Mammary epithelial cell (primary cell): ENCODE measurements at places on chromosomes 13 and 19.

- DNase-seq = no peak
These were observed 72.4 kb downstream of the COL4A1 start for GRCh38 chr13:110234532-110234931.

DNA sequence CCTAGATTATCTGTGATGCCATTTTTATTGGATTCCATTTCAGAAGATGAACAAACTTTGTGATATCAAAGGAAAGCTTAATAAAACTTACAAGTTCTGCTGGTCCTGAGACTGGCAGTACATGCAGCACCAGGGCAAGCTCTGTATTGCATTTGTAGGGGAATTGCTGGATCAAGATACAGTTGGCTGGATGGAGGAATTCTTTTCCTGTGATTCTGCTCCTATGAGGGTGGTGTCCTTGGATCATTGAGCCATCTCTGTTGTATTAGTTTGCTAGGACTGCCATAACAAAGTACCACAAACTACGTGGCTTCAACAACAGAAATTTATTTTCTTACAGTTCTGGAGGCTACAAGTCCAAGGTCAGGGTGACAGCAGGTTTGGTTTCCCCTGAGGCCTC lies 33.9 kb upstream of the CSNK1A1L start:
- no peak for DNase-seq

- DNase-seq = no peak
These were observed 7.2 kb downstream of the AP3D1 start for GRCh38 chr19:2144190-2144589.

GRCh38 chr19:4633140-4633967 lies 6.0 kb upstream of the TNFAIP8L1 start:
- peak; percentile 84 for DNase-seq

DNA sequence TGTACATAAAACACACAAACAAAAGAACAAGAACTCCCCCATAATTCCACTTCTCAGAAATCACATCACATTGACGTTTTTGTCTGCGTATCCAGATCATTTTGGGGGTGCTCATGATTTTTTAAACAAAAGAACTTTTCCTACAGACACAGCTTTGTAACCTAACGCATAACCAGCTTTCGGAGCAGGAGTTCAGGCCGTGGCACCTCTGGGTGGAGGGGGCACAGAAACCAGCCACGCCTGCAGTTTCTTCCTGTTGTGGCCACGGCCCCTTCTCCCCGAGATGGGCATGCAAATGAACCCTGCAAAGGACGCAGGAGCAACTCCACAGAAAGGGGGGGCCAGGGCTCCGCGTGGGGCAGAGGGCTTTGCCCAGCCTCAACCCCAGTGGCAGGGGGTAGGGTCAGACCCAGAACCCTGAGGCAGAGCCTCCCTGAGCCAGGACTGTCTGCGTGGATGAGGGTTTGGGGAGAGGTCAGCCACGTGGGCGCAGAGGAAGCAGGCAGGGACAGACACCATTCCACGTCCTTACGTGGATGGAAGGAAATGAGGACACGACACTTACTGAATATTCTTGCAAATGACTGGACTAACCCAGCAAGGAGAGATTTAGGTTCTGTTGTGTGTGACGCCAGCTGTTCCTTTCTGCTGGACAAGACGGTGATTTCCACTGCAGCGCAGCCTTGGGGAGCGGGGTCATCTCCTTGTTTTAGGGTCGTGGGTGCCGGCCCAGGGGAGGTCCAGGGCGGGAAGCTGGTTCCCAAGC lies 64.4 kb downstream of the RASA3 start:
- DNase-seq = no peak

GRCh38 chr13:103243495-103243894 lies 177.3 kb upstream of the SLC10A2 start:
- peak; percentile 68 for DNase-seq

DNA sequence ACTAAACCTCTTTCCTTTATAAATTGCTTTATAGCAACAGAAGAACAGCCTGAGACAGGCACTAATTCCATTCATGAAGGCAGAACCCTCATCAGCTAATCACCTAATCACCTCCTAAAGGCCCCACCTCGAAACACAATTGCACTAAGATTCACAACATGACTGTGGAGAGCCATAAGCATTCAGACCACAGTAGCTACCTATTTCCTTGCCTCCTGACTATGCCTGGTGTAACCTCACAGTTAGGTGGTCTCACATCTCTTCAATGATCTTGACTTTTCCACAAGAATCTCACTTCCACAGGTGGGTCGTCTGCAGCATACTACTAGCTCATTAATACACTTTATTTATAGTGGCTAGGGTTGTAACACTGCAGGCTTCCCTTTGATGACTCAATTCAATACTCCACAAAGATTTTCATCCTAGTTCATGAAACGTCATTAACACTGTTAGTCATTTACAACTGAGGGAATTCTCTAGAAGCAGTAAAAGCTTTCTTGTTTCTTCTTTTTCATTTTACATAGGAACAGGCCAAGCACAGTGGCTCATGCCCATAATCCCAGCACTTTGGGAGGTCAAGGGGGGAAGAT lies 27.1 kb downstream of the STK24 start:
- peak; percentile 40 for DNase-seq

DNA sequence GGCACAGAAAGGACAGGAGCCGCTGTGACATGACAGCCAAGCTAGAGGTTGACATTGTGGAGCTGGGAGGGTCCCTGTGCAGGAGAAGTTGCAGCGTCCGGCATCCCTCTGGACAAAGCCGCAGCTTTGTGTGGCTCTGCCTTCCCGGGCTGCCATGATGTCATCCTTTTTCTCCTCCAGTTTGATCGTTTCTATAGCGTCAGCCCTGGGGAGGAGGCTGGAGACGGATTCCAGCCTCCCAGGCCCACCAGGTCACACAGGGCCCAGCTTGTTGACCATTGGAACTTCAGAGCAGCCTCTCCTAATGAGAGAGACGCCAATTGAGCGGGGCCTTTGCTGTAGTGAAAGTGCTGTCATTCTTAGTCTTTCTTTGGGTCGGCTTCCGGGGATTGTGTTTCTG lies 3.8 kb upstream of the KCNJ14 start:
- no peak for DNase-seq

GRCh38 chr13:97376981-97377380 lies 57.0 kb upstream of the RAP2A start:
- no peak for DNase-seq

DNA sequence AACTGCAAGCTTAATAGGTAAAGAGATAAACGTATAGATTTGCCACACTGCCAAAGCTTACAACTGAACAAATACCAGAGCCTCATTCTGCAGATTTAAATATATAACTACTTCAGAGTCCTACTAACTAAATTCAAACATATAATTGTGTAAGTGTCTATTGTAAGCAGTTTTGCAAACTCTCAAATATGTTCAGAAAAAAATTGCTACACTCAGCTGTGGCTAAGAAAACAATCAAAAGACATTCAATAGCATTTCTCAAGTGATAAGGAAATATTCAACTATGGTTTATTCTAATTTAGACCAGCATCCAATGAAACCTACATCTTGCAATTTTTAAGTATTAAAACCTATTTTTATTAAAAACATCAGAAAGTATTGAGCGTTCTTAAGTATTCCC lies 202.4 kb downstream of the KCTD12 start:
- no peak for DNase-seq

DNA sequence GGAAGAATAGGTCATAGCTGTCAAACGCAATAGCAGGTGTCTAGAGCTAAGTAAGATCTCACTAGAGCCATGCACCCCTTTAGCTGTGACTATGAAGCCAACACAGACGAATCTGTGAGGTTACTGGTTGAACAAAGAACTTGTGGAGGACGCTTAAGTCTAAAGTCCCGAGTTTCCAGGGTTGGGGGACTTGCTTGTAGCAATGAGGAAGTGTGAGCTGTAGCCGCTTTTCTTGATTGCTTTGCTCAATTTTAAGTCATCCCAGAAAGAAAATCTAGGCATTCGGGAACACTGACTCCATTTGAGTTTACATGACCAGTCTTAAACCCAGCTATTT lies 1.6 kb downstream of the GPC5 start:
- DNase-seq = no peak

GRCh38 chr19:40718774-40719391 lies 2.0 kb downstream of the ITPKC start:
- DNase-seq = peak; percentile 94

GRCh38 chr13:24280720-24281119 lies 28.7 kb upstream of the C1QTNF9 start:
- DNase-seq = no peak

DNA sequence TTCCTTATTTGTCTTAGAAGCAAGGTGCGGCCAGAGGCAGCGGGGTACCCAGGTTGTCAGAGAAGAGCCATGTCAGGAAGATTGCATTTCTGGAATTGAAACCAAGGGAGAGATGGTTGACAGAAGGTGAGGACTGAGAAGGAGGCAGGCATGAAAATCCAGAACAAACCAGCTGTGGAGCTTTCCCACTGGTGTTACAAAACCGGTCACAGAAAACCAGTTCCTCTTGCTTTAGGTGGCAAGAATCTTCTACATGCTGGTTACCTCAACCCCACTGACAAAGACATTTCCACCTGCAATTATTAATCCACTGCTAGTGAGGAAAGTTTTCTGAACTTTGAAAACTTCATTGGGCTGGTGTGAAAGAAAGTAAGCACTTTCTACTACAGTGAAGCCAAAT lies 64.0 kb upstream of the MED4 start:
- DNase-seq = no peak

DNA sequence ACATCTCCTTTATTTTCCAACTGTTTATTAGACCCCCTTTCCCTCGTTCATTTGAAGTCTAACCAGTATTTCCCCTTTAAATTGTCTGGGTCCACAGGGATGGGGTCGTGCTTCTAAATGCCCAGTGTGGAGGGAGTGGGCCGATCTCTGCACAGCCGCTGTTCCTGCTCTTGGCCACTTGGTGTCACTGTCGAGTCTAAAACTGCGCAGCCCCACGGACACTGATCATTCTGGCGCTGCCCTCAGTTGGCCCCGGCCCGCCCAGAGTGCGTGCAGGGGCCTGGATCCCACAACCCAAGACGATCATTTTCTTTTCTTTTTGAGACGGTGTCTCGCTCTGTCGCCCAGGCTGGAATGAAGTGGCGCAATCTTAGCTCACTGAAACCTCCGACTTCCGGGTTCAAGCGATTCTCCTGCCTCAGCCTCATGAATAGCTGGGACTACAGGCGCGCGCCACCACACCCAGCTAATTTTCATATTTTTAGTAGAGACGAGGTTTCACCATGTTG lies 12.0 kb downstream of the WDR88 start:
- peak; percentile 25 for DNase-seq

- DNase-seq = no peak
These were observed 63.9 kb downstream of the DLEU7 start for GRCh38 chr13:50779443-50780200.

DNA sequence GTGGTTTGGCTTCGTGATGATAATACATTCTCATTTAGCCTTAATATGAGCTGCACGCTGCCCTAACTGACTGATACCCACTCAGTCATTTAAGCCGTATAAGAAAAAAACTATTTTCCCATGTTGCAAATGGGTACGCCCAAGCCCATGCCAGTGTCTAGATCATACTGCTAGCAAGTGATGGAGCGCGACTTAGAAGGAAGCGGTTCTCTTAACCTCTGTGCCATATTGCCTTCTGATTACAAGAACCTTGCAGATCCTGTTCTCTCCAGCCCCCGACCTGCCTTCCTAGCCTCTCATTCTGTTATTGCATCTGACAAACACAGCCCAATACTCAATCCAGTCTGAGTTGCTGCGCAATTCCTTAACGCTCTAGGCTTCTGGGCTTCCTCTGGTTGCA lies 603 bp downstream of the GPALPP1 start:
- DNase-seq = peak; percentile 6

DNA sequence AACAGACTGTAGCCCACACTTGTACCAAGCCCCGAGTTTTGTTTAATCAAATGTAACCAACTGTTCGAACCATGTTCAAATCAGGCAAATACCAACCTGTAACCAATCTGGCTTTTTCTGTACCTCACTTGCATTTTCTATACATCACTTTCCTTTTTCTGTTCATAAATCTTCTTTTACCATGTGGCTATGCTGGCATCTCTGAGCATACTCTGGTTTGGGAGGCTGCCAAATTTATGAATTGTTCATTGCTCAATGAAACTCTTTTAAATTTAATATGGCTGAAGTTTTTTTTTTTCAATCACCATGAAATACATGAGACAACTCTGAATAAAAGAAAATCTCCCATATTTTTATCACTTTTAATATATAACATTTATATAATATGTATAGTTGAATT lies 256.1 kb downstream of the SLITRK6 start:
- peak; percentile 60 for DNase-seq

DNA sequence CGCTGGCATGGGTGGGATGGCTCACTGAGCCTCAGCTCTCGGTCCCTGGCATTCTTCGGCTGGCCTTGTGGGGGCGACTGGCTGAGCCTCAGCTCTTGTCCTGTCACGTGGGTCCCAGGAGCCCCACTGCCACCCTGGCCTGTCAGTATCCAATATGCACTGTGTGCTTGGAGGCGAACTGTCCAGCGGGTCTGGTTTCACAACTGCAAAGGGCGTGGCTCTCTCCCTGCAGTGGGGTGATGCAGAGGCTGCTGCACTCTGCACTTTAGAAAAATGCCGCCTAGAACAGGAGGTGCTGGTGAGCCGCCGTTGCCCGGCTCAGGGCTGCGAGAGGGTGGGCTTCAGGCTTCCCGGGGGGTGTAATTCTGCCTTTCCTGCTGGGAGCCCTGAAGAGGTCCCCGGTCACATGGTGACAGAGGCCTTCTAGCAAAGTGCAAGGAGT lies 17.0 kb upstream of the TMEM255B start:
- DNase-seq = peak; percentile 27

DNA sequence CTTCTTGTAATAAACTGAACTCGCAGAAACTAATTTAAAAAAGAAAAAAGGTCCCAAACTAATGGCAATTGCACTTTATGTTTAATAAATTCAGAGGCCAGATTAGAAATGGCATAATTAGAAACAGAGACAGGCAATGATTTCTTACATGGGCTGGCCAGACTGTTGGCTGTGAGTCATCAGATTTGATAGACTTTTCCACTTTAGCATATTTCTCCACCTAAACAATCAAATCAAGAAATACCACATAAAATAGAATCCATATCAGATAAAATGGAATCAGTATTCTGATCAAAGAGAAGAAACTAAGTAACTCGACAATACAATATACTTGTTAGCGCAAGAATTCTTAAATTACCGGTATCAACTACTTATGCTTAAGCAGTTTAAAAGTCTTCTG lies 29.0 kb downstream of the EXOSC8 start:
- DNase-seq = no peak

GRCh38 chr19:41420101-41420880 lies 6.9 kb downstream of the B3GNT8 start:
- no peak for DNase-seq

DNA sequence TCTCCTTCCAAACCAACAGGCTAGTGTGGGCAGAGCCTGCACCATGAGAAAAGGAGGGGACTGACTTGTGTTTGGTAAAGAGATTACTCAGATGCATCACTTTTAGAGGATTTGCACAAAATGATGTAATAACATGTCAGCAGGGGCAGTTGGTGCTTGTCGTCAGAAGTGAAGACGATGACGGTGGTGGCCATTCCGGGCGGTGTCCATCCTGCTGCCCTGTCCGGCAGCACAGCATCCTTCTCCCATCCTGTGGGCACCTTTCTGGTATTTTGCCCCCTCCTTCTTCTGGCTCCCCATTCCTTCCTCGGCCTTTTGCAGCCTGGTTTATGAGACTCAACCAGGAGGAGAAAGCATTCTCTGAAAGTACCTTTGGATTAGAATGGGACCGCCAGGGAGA lies 160.1 kb downstream of the TEX29 start:
- no peak for DNase-seq

GRCh38 chr13:39232401-39232980 lies 194.2 kb downstream of the NHLRC3 start:
- no peak for DNase-seq

- no peak for DNase-seq
These were observed 104.6 kb downstream of the TEX26 start for GRCh38 chr13:31036731-31037695.
